ENCODE measurements at places on chromosomes 3 and 15. TPM values are rescaled to one million over a fixed set of nuclear protein-coding genes. Genes with fewer than 3 reads are reported as not detected.
A peak's percentile ranks its signal among the peaks of the same experiment; 100 is the strongest.

Gene CLPX
- 39.9 TPM for total RNA-seq

GRCh38 chr3:38583688-38584087 lies 65.8 kb downstream of the SCN5A start:
- DNase-seq = no peak

GRCh38 chr3:188348435-188349244 lies 194.7 kb downstream of the LPP start:
- DNase-seq = no peak

Gene C2CD4A
- not detected for total RNA-seq

GRCh38 chr3:47337656-47338055 lies 43.2 kb upstream of the PTPN23 start:
- no peak for DNase-seq

GRCh38 chr3:57757642-57758297 lies 1.7 kb downstream of the SLMAP start:
- DNase-seq = no peak

DNA sequence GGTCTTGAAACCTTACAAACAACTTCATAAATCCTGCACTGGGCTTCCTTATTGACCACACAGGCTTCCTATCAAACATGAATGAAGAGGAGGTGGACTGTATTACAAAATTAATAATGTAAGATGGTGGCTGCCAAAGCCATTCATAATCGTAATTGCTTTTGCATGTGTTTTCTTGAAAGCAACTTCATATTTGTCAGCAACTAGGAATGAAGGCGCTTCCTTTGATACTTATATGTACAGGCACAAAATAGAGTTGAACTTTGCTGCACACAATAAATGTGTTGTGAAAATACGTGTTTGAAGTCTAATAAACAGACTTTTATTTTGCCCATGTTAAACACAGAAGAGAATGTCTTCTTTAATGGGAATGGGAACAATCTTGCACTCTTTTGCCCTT lies 72.1 kb upstream of the OXTR start:
- DNase-seq = no peak

DNA sequence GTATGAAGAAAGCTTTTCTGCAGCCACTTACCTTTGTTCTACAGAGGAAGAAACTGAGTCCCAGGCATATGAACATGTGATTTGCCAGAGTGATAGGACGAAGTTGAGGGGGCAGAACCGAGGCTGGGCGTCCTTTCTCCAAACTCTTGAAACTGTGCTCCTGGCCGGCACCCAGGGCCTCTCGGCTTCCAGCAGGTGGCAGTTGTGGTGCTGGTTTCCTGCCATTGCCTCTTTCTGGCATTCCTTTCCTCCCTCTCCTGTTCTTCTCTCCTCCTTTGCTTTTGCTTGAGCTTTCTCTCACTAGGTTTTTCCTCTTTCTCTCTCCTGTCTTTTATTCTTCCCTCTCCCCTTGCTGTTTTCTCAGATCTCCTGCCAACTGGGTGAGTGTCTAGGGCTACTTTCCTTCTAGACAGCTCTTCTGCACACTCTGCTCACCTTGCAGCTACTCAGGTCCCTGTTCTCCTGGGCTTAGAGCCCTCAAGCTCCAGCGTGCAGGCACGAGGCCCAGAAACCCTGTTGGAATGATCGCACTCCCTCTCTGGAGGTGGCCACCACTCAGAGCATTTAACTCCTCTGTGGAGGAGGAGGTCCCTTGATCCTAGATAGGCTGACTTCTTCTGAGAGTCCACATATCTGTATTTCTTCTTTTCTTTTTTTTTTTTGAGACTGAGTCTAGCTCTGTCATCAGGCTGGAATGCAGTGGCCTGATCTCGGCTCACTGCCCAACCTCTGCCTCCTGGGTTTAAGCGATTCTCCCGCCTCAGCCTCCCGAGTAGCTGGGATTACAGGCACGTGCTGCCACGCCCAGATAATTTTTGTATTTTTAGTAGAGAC lies 26.2 kb downstream of the TRAK1 start:
- DNase-seq = no peak

DNA sequence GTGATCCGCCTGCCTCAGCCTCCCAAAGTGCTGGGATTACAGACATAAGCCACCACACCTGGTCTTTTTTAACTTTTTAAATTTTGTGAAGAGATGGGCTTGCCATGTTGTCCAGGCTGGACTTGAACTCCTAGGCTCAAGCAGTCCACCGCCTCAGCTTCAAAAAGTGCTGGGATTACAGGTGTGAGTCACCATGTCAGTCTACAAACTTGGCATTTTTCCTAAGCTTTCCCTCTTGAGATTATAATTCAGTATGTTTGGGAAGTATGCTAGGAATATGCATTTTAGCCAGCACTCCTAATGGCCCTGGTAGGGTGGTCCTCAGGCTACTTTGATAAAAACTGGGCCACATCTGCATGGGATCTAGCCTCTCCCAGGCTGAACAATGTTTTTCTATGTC lies 4.4 kb downstream of the WDR73 start:
- DNase-seq = no peak

- DNase-seq = no peak
Observed at GRCh38 chr15:65883571-65883970, 14.3 kb downstream of the RAB11A start.

Gene NOX5
- not detected for total RNA-seq

DNA sequence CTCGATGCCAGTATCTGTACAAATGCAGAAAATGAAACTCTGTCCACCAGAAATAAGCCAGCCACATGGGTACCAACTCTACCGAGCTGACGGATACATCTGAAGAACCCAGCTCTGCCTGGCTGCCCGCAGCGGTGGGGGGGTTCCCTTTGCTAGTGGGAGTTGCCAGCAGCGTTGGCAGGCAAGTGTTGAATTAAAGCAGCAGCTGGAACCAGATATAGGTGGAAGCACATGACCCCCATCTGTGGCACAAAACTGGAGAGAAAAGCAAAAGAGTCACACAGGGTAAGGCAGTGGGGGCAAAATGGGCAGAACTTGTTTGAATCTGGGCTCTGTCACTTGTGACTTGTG lies 17.9 kb downstream of the CRYGS start:
- no peak for DNase-seq

GRCh38 chr3:11480663-11481298 lies 162.9 kb downstream of the VGLL4 start:
- DNase-seq = no peak

GRCh38 chr3:68878322-68878721 lies 54.0 kb downstream of the TAFA4 start:
- DNase-seq = no peak

Gene ETV5
- total RNA-seq = 5.3 TPM

DNA sequence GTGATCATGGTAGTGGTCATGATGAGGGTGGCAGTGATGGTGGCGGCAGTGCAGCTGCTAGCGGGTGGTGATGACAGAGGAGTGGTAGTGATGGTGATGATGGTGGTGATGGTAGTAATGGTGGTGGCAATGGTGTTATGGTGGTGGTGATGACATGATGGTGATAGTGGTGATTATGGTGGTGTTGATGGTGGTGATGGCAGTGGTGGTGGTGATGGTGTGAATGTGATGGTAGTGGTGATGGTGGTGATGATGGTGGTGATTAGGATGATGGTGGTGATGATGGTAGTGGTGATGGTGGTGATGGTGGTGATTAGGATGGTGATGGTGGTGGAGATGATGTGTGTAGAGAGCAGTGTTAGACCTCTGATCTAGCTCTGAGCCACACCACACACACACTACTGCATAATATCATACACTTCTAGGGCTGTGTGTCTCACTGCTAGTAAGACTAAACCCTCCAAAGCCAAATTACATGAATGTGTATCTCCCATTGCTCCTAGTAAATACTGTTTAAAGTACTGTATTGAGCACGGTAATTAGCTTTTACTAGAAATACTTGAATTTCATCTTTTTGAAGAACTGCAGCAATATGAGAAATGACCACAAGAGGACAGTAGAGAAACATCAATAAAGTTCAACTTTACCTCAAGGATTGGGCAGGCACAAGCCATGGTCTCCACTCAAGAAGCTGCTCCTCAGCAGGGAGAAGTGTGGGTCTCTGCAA lies 28.8 kb downstream of the TMED3 start:
- peak; percentile 20 for DNase-seq

DNA sequence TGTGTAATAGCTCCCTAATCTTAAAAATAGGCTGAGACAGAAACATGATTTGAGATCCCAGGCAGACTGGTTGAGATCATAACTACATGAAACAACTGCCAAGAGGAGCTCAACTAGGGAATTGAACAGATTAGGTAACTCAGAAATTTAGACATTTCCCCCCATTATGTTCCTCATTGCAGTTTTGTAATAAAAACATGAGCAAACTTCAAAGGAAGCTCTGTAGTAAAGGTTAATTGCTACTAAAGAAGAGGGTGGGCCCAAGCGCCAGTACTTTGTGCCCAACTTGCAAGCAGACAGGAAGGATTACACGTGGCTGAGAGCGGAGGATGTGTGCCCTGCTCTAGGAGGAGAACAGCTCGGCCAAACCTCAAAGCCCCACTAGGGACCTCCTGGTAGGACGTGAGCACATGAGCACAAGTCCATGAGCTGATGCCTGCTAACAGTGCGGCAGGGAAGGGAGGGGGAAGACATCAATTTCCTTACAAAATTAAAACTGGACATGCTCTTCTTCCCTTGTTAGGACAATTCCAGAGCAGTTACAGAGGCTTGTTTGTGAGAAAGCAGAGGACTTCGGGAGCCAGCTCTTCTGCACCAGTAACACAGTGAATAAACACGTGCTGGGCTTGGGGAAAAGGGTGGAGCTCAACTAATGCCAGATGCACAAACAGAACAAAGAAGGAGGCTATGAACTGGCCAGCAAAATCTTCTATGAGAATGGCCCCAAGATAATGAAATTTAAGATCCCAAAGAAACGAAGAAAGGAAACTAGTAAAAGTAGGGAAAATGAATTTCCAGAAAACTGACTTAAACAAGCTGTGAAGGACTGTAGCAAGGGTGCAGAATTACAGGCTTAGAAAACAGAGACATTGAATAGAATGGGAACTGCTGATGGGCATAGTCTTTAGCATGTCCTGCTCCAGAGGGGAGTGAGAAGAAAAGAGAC lies 275.5 kb downstream of the MECOM start:
- no peak for DNase-seq

GRCh38 chr3:129539206-129539605 lies 3.8 kb upstream of the H1-8 start:
- DNase-seq = no peak

DNA sequence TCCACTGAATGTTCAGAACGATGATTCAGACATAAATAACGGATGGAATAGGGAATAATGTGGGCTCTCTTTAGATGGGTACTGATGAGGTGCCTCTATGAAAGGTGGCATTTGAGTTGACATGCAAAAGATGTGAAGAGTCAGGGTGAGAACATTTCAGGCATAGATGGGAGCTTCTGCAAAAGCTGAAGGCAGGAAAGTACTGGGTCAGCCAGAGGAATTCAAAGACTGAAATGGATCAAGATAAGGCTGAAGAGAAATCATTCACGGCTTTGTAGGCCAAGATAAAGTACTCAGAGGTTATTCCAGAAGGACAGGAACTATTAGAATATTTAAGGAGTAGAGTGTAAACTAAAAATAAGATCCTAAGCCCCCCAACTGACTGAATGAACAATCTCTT lies 189.6 kb upstream of the MCTP2 start:
- no peak for DNase-seq

DNA sequence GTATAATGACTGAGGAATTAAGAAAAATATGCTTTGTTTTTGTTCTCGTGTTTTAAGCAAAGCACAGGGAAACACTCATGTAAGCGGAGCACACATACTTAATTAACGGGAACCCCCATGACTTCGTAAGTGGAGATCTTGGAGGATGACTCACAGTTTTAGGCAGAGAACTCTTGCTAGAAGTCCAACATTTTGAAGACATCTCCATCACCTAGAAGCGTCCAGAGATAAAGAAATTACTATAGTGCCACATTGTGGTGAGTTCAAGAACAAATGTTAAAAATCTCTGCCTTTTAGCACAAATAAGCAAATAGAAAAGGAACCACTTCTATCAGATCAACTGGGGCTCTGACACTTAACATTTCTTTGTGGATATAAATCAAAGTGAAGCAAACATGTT lies 194.1 kb upstream of the ARHGEF26 start:
- no peak for DNase-seq

DNA sequence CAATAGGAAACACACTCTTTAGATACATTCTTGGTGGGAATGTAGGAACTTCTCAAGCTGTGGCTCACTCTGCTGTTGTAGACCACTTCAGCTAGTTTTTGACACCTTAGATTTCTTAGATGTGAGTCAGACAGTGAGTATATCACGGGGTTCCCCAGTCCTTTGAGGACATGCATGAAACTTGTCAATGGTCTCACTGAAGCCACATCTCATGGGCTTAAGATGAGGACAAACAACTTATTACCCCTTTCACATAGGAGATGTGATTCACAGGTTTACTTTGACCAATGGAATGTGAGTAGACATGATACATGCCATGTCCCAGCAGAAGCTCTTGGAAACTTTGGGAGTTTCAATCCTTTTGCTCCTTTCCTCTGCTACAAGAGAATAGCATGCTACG lies 325.5 kb downstream of the CHST2 start:
- DNase-seq = no peak

GRCh38 chr3:63914312-63914711 lies 2.1 kb upstream of the SCAANT1 start:
- DNase-seq = no peak

- DNase-seq = no peak
Observed at GRCh38 chr3:140794507-140794906, 116.6 kb downstream of the TRIM42 start.

Gene CDCP1
- 0.38 TPM for total RNA-seq
